Stimulated activated CD4-positive, alpha-beta T cell treated with anti-CD3 and anti-CD28 coated beads, Interleukin-4, amount 100 ng/mL, for 4 hours (primary cell): ENCODE measurements at places on chromosomes 2 and 18.

DNA sequence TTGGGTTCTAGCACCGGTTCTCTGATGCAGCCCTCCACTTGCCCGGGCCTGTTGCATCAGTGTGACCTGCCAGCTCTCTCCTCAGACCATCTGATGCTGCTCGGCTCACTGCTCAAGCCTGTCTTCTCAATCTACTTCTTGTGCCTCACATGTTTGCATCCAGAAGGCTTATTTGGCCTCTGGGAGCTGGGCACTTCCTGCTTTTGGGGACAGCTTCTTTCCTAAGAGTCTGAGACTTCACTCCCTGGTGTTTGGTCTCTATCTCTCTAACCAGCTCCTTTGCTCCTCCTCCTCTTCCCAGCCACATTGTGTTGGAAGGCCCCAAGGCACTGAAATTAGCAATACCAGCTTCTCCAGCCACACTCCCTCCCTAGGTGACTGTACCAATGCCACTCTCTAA lies 212.8 kb downstream of the CDCA7 start:
- DNase-seq: no peak

DNA sequence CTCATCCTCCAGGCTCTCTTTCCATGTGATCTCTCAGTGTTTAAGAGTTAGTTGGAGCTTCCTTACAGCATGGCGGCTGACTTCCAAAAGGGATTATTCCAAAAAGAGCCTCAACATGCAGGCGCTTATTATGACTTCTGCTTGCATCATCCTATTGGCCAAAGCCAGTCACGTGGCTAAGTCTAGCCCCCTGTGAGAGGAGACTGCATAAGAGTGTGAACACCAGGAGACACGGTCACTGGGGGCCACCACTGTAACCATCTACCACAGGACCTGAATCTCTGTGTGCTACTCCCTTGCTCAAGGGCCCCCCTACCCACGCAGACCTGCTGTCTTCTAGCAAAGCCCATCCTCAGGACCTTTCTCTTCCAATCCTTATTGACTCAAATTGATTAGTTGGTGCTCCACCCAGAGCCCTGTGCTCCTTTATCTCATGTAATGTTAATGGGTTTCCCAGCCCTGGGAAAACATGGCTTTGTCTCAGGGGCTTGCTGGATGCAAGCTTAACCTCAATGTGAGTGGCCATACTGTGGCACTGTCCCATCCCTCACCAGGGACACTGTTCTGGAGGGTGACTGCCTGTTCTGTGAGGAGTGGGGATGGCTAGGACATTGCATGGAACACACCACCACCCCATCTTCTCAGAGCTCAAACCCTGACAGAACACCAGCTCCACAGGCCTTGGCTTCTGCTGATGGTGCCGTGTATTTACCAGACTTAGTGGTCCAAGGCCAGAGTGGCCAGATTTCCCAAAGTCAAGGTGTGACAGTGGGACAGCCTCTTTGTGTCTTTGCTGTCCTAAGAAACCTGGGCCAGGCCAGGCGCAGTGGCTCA lies 4.2 kb downstream of the IL1RN start:
- no peak for DNase-seq

- DNase-seq: peak; percentile 35
Observed at GRCh38 chr2:27016801-27017325, 15.9 kb upstream of the TMEM214 start.

DNA sequence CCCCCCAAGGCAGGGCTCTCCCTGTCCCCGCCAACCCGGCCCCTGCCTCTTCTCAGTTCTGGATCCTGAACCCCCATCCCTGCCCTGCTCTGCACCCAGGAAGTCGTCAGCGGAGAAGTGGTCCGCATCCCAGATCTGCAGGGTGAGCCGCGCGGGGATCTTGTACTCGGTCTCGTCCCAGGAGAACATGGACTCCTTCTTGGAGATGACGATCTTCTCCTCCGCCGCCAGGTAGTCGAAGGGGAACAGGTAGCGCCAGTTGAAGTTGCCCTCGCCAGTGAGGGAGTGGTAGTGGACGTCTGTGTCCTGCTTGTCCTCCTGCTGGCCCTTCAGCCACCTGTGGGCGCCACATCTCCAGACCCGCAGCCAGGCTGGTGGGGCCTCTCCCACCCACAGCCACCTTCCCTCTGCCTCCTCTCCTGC lies 16.3 kb downstream of the OTOF start:
- no peak for DNase-seq

DNA sequence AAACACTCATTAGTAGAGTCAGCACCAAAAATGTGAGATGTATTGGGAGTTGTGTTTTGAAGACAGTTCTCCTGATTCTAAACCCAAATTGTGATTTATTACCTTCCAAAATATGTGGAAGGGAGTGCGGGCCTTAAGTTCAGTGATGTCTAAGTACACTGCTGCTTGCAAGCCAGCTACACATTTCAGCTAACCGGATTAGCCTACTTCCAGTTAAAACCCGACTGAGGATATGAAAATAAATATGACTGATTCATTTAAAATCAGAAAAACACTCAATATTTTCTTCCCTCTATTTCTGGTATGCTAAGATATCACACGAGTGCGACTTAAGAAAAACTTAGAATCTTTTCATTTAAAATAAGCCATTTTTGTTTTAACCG lies 907 bp downstream of the FHL2 start:
- DNase-seq: no peak

DNA sequence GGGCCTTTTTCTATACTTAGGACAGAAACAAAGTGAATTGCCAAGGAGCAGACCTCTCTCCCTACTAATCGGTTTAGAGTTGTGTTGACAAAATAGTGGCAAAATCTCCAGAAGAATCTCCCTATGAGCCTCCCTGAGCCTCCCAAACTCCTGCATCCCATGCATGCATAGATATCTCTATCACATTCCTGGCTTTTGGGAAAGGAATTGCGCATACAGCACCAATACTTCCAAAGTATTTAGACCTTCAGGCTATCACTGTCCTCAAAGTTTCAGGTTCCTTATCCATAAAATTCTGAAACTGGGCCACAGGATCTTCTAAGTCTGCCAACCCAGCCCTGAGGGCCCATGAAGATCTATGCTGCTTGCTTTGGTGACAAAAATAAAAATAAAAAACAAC lies 152.1 kb downstream of the SLC8A1 start:
- no peak for DNase-seq

GRCh38 chr18:61187971-61188370 lies 145.3 kb upstream of the CDH20 start:
- DNase-seq: no peak

DNA sequence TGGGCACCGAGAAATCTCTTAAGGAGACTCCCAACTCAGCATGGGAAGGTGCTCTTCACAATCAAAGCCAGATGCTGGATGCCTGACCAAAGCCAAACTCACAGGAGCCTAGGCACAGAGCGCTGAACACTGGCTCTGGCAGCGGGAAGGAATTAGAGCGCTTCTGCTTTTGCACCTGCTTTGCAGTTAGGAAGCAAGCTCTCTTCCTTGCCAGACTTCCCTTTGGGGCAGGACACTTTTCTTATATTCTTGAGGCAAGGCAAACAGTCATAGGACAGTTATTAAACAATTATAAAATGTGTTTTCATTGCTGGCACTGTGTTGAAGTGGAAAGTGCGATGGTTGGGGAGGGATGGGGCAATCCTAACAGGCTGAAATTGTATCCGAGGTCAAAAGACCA lies 79.6 kb upstream of the DNMT3A start:
- DNase-seq: no peak
